GM13977 (cell line): ENCODE measurements at places on chromosomes 1 and 21.

GRCh38 chr1:227942716-227943261 lies 4.9 kb downstream of the WNT9A start:
- no peak for DNase-seq

DNA sequence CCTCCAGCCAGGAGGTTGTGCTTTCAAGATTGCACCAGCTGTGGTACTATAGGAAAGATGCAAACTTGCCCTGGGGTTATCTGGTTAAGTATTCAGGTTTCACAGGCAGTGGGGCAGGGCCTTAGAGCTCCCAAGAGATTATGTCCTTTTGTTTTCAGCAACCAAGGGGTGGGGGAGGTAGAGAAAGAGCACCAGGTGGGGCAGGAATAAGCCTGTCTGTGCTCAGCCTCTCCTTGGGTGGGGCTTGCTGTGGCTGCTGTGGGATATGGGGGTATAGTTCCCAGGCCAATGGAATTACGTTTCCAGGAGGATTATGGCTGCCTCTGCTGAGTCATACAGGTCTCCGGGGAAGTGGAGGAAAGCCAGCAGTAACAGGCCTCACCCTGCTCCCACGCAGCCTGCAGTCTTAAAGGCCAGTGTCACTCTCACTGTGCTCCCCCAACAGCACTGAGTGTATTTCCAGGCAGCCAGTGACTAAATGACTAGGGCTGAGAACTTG lies 508.6 kb downstream of the RWDD3 start:
- no peak for DNase-seq

- DNase-seq, result no peak
Measured at GRCh38 chr1:45647248-45648021, 23.6 kb upstream of the CCDC17 start.

DNA sequence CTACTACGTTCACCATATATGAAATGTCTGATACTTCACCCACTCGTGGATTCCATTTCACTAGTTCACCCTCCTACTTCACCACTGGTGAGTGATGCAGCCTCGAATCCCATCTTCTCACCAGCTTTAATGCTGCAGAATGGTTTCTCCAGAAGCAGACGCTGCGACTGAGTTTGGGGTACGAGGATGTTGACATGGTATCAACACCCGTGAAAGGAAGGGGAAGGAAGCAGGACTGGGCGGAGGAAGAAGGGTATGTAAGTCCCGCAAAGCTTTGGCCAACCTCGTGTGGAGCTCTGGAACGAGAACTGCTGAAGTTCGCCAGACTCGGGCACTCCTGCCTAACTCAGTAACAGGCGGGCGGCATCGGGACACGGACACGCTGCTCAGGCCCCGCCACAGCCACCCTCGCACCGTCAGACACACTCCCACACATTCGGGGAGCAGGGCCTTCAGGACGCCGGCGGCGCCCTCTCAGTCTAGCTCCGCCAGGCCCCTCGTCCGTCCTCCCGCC lies 833 bp upstream of the DIP2A start:
- DNase-seq, result no peak

- no peak for DNase-seq
Measured at GRCh38 chr1:223759273-223759672, 46.9 kb downstream of the CAPN2 start.

- DNase-seq, result no peak
Measured at GRCh38 chr1:165138960-165139359, 217.6 kb downstream of the LMX1A start.

DNA sequence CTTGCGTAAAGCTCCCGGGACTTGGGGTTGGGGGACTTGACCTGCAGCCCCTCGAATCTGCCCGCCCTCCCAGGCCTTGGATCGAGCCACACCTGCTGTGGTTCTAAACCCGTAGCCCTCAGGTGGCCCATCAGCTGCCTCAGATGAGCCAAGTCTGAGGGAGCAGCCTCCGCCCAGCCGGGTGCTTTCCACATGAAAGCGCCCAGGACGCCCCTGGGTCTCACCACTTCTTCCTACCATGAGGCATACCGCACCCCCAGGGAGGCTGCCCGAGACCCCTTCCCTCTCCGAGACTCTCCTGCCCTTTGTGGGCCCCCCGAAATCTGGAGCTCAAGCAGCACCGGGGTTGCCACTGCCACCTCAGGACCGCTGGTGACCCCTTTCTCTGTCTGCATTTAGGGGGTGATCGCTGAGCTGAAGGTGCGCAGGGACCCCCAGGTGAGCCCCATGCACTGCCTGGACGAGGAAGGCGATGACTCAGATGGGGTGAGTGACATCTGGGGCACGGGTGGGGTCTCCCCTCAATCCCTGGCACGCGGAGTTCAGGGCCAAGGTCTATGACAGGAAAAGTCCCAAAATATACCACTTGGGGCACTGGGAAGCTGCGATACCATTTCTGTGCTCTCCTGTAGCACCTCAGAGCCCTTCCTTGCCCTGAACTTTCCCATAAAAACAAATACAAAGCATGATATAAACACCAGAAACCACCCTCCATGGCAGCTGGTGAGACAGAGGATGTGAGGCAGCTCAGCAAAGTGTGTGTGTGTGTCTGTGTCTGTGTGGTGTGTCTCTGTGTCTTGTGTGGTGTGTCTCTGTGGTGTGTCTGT lies 68.5 kb downstream of the SLC19A1 start:
- DNase-seq, result no peak

GRCh38 chr1:12524266-12524665 lies 93.7 kb downstream of the DHRS3 start:
- no peak for DNase-seq

GRCh38 chr21:29320031-29320430 lies 21.3 kb downstream of the BACH1 start:
- no peak for DNase-seq

DNA sequence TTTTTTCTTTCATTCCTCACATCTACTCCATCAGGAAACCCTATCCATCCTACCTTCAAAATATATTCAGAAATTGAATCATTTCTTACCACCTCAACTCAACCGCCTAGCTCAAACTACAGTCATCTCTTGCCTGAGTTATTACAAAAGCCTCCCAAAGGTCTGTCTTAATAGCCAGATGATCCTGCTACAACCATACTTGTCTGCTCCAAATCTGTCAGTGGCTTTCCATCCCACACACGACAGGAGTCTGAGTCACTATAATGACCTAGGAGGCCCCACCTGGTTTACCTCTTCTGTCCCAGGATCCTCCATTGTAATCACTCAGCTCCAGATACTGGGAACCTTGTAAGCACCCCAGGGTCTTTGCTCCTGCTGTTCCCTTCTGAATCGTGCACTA lies 37.1 kb upstream of the IL12RB2 start:
- no peak for DNase-seq

- no peak for DNase-seq
Measured at GRCh38 chr1:19814681-19815503, at the start of gene RNF186. RNF186 (minus strand) TSS chr1:19815283; CDS start chr1:19815101, 182 bp downstream.

DNA sequence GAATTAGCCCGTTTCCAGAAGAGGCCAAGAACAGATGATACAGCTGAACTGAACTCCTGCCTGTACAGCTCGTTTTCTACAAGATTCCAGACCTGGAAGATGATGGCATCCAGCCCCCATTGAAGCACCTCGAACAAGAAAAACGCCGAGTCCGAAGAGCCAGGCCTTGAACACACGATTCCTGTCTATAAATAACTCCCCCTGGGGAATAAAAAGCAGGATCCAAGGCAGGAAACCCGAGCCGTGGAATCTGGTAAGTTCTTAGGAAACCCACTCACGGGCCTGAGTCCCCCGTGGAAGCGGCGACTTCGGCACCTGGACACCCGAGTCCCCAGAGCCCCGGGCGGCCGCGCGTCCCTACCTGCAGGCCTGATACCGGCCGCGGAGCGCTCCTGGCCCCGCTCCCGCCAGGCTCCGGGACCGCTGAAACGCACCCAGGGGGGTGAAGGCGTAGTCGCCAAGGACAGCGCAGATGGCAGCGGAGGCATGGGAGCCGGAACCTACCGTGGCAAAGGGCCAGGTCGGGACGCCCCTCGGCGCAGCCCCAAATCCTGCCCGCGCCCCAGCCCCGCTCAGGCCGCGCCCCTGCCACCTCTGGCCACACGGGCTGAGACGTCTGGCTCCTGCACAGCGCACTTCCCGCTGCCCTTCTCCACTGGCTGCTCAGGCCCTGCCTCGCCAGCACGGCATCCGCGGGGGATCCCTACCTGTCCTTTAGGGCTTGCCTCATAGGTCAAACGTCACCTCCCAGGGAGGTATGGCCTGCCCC lies 14.0 kb upstream of the HLCS start:
- DNase-seq, result no peak

DNA sequence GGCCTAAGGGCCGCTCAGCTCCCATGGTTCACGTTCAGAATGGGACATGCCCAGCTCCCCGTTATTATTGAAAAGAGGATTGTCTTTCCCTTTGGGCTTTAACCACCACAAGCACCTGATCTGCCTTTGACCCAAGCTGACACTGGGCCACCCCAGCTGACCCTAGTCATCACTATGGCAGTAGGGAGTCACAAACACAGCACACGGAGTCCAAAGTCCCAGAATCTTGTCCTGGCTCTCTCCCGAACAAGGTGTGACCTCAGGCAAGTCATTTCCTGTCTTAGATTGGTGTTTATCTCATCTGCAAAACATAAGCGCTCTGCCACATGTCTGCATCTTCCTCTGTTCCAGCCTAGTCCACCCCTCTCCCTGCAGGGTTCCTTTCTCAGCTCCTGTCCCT lies 31.5 kb downstream of the IGFN1 start:
- no peak for DNase-seq

- no peak for DNase-seq
Measured at GRCh38 chr21:42431196-42431595, 27.5 kb downstream of the UBASH3A start.

- DNase-seq, result no peak
Measured at GRCh38 chr1:240056350-240056749, 35.3 kb upstream of the FMN2 start.

GRCh38 chr1:24470592-24470991 lies 32.0 kb upstream of the RCAN3 start:
- no peak for DNase-seq

GRCh38 chr1:203148127-203148526 lies 20.6 kb downstream of the ADORA1 start:
- no peak for DNase-seq

- DNase-seq, result no peak
Measured at GRCh38 chr1:30795026-30795425, 37.5 kb upstream of the LAPTM5 start.

GRCh38 chr1:57916041-57916440 lies 492.2 kb upstream of the DAB1 start:
- DNase-seq, result no peak
